Dermis lymphatic vessel endothelial cell (primary cell): ENCODE measurements at places on chromosomes 16 and 17. TPM values are rescaled to one million over a fixed set of nuclear protein-coding genes. Genes with fewer than 3 reads are reported as not detected.

The HOXB1 gene
- total RNA-seq, result not detected in 2 replicates

The PRSS21 gene
- total RNA-seq, result 0.65 and 1.1 TPM in 2 replicates

The GUCY2D gene
- total RNA-seq, result not detected in 2 replicates

The CCT6B gene
- 0.76 and 0.77 TPM in 2 replicates for total RNA-seq

The DBF4B gene
- 0.98 and 1.7 TPM in 2 replicates for total RNA-seq

The MEFV gene
- not detected in 2 replicates for total RNA-seq

The TUBB3 gene
- total RNA-seq, result 38.1 and 51.7 TPM in 2 replicates

The SP6 gene
- total RNA-seq, result 1.4 and 1.7 TPM in 2 replicates

The MYH8 gene
- total RNA-seq, result not detected in 2 replicates

The GPR142 gene
- total RNA-seq, result not detected in 2 replicates

The TMEM231 gene
- total RNA-seq, result 6.4 and 6.6 TPM in 2 replicates

The TBC1D3K gene
- total RNA-seq, result not detected in 2 replicates

The CORO1A gene
- total RNA-seq, result 0.76 and 1.5 TPM in 2 replicates

The PLLP gene
- total RNA-seq, result 2.7 and 3.5 TPM in 2 replicates

The TGFB1I1 gene
- total RNA-seq, result 29.8 and 30.9 TPM in 2 replicates

The PRSS33 gene
- total RNA-seq, result not detected in 2 replicates

The SOX8 gene
- 0.33 and 0.34 TPM in 2 replicates for total RNA-seq

The CES3 gene
- total RNA-seq, result under 0.01 TPM in 1 of 2 replicates, not detected in the other

The C17orf100 gene
- 0.43 and 0.52 TPM in 2 replicates for total RNA-seq

The GAA gene
- 7.5 and 24.3 TPM in 2 replicates for total RNA-seq

The ABCC12 gene
- not detected in 2 replicates for total RNA-seq

The NEK8 gene
- 1.6 and 2.0 TPM in 2 replicates for total RNA-seq

The TBC1D3H gene
- not detected in 2 replicates for total RNA-seq

The NDUFAF8 gene
- 10.8 and 14.2 TPM in 2 replicates for total RNA-seq

The ALOX12B gene
- total RNA-seq, result not detected in 2 replicates

The CA4 gene
- total RNA-seq, result 5.6 and 31.1 TPM in 2 replicates

The ZDHHC7 gene
- total RNA-seq, result 34.8 and 36.8 TPM in 2 replicates

The FBXW10 gene
- total RNA-seq, result under 0.01 TPM in 2 replicates

The SALL1 gene
- 0.11 TPM in 1 of 2 replicates, not detected in the other for total RNA-seq
